ENCODE measurements at places on chromosomes 2 and 18.

DNA sequence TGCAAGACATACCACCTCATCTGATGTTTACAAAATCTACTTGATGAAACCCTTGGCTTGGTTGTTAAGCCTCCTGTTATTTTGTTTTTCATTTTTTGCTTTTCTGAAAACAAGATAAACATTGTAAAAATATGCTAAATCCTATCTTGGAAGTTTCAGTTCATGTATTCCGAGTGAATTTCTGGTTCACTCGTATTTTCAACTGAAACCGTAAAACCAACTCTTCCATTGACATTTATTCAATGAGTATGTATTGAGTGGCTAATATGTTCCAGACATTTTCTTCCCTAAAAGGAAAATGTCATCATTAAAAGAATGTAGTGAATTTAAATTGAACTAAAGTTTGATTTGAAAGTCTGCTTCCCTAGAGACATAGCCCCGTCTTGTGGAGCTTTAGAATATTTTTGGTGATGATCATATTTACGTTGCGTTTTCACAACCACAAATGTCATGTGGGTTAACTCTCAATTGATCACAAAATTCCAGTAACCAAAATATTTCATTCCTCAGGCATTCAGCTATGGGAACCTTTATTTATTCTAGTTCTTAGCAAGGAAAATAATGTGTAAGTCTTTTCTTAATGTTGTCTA lies 204.2 kb downstream of the MBD2 start:
- DNase-seq: no peak

DNA sequence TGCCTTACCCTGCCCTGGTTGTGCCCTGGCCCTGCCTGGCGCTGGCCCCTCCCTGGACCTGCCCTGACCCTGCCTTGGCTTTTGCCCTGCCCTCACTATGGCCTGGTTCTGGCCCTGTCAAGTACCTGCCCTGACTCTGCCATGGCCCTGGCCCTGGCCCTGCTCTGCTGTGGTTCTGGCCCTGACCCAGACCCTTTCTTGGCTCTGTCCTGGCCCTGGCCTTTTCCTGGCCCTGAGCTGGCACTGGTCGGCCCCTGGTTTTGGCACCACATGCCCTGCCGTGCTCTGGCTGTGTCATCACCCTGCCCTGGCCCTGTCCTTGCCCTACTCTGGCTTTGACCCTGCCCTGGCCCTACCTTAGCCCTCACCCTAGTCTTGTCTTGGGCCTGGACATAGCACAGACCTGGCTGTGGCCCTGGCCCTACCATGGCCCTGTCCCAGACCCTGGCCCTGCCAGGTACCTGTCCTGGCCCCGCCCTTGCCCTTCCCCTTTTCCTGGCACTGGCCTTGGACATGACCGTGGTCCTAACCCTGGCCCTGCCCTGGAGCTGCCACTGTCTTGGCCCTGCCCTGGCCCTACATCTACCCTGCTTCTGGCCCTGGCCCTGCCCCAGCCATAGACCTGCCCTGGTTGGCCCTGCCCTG lies 4.8 kb upstream of the ANKRD62 start:
- no peak for DNase-seq

- DNase-seq: no peak
Measured at GRCh38 chr18:48785736-48786454, 164.9 kb downstream of the SMAD7 start.

DNA sequence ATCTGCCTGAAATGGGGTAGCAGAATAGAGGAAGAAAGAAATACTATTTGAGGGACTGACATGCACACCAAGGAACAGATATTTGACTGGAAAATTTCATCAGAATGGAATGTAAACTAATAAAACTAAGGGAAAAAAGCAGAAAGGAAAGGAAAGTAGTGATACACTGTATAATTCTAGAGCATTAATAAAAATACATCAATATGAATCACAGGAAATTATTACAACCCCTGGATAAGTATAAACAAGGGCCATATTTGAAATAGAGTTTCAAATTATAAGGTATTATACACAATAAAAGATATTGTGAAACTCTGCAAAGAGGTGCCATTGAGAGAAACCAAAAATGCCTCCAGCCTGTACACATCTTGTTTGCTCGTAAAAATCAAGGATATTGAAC lies 149.6 kb downstream of the ICOS start:
- no peak for DNase-seq

DNA sequence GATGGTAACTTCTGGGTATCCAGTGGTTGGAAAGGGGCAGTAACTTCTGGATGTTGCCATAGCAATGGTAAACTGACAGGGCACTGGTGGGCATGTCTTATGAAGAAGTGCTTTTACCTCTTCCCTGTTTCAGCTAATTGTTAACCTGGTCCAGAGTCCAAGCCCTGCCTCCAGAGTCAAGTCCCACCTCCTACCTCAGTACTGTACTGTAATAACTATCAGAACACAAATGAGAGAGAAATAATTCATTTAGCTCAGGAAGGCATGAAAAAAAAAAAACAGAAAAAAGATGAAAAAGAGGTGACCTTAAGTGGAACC lies 237.0 kb downstream of the ZNF804A start:
- no peak for DNase-seq

GRCh38 chr2:219497495-219498279 lies 1.0 kb upstream of the GMPPA start:
- DNase-seq: peak; percentile 56

DNA sequence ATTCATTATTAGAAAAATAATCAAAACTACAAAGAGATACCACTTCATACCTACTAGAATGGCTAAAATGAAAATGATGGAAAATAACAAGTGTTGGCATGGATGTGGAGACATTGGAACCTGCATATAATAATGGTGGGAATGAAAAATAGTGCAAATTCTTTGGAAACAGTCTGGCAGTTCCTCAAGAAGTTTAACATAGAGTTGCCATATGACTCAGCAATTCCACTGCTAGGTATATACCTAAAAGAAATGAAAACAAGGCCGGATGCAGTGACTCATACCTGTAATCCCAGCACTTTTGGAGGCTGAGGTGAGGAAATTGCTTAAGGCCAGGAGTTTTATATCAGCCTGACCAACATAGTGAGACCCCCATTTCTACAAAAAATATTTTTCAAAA lies 41.6 kb upstream of the ACYP2 start:
- peak; percentile 12 for DNase-seq

- DNase-seq: no peak
Measured at GRCh38 chr18:27250471-27250870, 65.4 kb upstream of the CHST9 start.

- DNase-seq: no peak
Measured at GRCh38 chr2:160486341-160486740, 7.3 kb downstream of the RBMS1 start.

GRCh38 chr2:151363709-151364108 lies 6.3 kb downstream of the TNFAIP6 start:
- no peak for DNase-seq

GRCh38 chr2:227848586-227848985 lies 22.8 kb upstream of the DAW1 start:
- DNase-seq: no peak

DNA sequence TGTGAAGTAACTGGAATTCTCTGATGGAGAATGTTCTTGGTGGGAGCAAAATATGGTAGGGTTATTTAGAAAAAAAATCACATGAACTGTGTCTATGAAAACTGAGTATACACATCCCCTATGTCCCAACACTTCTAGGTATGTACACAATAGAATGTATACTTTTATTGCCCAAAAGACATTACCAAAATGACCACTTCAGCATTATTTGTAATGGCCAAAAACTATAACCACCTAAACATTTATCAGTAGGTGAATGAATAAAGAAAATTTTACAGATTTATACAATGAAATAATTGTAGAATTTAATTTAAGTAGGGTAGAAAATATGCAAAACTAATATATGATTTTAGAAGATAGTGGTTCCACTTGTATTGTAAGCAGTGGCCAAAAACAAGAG lies 462.8 kb downstream of the KCNJ3 start:
- DNase-seq: no peak

DNA sequence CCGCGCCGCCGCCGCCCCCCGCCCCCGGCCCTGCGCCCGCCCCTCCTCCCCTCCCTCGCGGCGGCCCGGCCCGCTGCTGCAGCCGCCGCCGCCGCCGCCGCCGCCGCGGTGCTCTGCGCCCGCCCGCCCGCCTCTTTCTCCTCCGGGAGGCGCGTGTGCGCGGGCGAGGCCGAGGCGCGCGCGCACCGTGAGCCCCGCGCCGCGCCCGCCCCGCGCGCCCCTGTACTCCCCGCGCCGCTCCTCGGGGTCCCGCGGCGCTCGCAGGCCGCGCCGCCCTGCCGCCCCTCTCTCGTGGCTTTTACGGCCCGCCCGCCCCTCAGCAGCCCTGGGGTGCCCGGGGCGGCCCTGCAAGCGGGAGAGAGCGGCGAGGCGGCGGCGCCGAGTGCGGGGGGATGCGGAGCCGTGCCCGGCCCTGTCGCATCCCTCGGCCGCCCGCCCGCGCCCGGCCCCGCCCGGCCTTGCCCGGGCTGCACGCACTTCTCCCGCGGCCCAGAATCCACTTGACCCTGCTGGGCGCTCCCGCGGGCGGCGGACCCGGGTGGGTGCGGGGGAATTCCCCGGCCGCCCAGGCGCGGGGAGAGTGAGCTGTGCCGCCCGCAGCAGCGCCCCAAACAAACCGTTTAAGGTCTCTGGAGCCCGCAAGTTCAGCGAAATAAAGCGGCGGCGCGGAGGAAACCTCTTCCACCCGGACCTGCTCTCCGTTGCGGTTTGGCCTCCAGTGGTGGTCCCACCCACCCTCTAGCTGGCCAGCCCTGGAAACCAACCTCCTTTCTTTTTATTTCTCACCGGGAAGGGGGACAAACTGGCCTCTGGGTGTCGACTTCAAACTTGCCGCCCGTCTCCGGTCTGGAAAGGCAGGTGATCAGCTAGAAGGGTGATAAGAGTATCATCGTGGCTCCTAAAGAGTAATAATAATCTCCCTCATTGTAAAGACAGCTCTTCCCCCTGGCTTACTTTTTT lies 37.4 kb downstream of the AFF3 start:
- DNase-seq: peak; percentile 30

- DNase-seq: no peak
Measured at GRCh38 chr2:37934591-37935513, 9.8 kb downstream of the RMDN2 start.

GRCh38 chr2:61272421-61273070 lies 110.6 kb downstream of the C2orf74 start:
- DNase-seq: no peak

- no peak for DNase-seq
Measured at GRCh38 chr2:134540990-134541389, 177.8 kb downstream of the TMEM163 start.

DNA sequence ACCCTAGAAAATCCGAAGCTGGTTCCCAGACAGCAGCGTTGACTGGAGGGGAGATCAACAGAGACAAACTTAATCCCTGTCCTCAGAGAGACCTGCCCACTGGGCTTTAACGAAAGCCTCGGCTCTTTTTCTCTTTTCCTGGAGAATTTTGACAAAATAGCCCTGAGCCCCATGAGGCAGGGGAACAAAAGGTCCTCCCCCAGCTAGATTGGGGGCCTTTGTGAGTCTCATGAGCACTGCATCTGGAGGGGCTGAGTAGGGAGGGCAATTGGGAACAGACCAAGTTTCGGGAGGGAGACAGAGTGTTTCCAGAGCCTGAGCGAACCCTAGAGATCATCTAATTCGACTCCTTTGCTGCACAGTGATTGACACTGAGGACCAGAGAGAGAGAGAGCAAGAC lies 123.9 kb upstream of the HAAO start:
- DNase-seq: no peak

DNA sequence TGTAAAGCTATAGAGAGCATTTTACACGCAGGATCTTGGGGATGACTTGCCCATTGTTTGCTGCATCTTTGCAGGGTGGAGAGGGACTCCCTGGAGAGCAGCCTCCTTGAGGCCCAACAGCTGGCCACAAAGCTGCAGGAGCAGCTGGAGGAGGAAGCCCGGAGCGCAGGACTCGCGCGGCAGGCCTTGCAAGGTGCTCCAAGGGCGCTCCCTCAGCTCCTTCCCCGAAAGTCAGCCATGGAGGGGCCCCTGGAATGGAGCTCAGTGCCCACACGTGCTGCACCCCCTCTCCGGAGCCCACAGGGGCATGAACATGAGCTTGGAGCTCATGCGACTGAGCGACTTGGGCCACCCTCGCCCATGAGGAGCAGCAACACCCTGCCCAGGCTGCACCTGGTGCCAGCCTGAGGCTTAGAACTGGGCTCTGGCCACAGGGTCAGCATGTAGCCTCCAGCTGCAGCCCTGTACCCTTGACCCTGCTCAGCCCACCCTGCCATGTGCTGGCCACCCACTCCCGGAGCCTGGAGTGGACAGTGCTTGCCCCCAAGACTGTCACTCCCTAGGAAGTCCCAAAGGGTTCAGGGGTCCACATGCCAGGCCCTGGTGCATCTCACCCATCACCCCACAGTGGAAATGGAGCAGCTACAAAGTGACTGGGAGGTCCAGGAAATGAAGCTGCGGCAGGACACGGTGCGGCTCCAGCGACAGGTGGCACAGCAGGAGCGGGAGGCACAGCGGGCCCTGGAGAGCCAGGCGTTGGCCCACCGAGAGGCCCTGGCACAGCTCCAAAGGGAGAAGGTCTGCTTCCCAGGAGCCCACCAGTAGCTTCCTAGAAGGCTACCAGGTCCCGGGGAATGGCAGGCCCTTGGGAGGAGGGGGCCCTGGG lies 43.0 kb downstream of the CROCC2 start:
- DNase-seq: no peak

DNA sequence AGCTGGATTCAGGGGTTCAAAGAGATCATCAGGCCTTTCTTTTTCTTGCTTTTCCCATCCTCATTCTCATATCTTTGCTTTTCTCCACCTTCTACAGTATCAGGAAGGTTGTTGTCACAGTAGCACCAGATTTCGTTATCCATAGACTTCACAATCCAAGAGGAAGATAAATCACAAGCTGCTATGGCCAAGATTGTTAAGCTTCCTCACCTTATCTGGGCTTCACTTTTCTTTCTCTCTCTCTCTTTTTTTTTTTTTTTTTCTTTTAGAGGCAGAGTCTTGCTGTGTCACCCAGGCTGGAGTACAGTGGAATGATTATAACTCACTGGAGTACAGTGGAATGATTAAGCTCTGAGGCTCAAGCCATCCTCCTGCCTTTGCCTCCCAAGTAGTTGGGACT lies 93.5 kb downstream of the TTC27 start:
- DNase-seq: no peak

DNA sequence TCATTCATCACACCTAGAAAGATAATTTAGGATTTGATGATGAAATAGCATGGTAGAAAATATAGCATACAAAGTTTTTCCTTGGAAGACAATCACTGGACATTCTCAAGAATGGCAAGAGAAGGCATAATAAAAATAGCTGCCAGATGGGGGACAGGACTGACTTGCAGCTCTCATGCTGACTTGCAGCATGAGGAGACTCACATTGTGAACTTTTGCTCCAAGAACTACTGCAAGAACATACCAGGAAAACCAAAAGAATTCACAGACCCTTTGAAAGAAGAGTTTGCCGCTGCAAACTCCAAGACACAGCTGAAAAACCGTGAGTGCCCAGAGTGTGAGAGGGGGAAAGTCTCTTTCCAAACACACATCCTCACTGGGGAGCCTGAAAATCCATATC lies 47.0 kb downstream of the CRYGD start:
- DNase-seq: no peak

DNA sequence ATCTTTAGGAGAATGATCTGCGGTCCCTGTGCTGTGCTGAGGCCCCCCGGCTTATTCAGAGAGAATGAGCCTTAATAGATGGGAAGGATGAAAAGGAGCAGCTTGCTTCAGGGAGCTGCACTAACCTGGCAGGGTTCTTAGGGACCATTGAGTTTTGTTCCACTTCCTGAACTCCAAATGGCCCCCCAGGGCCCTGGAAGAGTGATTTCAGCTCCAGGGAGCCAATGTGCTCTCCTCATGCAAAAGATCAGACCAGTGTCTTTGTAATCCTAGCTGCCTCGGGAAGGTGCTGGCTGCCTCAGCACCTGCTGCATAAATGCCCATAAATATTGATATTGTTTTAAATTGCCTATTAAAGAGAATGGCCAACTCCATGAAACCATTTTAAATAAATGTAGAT lies 210.2 kb downstream of the NCK2 start:
- no peak for DNase-seq

GRCh38 chr2:167551416-167551815 lies 663.1 kb downstream of the XIRP2 start:
- DNase-seq: no peak

All from stimulated activated CD4-positive, alpha-beta T cell treated with anti-CD3 and anti-CD28 coated beads, Interleukin-15, amount 100 ng/mL, for 24 hours (primary cell).